GM03348 (cell line): ENCODE measurements at places on chromosomes 1 and 21.

DNA sequence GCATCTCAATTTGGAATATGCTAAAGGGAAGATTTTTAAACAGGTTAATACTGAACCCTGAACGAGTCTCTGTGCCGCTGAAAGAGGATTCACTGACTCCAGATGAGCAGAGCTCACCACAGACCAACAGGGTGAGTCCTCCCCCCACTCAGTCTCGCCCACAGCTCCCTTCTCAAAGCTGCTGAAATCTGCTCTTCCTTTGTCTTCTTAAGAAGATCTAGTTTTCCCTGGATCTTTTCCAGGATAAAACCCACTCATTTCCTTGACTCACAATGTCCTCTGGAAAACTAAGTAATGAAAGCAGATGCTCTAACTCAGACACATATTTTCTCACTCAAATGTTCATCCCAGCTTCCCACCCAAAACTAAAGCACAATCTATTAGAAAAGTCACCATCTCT, 447.0 kb upstream of the PKN2 start:
- DNase-seq: peak; percentile 63

DNA sequence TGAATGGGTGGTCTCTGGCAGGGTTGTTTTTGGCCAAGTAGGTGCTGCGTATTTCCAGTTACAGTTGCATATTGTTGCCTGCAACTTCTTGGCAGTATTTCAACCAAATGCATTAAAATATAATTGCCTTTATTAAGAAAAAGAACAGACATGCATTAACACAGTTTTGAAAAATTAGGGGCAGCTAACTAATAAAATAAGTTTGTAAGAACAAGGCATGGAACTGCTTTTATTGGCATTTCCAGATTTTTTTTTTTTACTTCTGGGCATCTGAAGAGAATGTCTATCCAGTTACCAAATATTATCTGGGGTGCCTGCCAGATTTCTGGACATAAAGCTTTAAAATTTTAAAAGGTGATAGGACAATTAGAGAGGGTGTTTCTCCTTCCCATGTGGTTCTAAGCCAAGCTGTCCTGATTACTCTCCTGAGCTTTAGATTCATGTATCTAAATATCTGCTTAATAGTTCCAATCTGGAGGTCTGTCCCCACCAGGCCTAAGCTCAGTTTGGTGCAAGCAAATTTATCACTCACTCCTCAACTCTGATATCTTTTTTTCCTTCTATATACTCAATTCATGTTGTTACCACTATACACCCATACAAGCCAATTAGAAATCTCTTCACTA, 553.3 kb upstream of the USP24 start:
- DNase-seq: no peak

DNA sequence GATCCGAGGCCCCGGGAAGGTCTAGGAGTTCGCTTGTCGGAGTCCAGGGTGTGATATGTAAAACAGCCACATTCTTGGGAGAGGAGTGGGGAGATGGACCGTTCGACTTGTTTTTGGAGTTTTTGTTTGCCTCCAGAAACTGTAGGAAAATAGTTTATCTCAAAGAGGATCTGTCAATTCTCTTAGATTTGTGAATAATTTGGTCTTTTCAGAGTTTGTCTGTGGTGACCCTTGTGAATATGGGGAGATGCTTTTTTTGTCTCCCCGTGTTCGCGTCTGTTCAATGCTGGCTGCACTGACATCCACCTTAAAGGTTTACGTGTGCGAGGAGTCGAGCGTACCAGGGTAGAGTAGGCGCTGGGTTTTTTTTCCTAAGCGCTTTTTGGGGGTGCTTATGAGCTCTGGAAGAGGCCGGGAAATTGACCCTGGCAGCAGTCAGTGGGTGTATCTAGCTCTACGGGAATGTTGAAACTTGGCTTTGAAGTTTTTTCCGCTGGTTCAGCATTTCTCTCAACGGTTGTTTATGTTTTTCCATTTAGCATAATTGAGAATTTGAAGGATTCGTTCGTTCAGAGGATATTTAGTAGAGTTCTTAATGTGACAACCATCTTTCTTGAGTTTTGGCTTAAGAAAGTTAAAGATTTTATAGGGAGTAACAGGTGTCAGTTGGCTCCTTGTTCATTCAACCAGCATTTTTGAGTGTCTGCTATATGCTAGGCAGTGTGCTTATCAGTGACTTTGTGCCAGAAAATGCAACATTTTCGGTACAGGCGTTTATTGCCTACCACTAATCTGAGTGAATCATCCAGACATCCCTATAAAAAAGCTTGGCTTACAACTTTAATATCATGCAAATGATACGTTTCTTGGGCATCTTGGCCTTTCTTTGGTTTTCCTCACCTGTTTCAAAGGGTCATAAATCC, 1.2 kb downstream of the SZRD1 start:
- no peak for DNase-seq

DNA sequence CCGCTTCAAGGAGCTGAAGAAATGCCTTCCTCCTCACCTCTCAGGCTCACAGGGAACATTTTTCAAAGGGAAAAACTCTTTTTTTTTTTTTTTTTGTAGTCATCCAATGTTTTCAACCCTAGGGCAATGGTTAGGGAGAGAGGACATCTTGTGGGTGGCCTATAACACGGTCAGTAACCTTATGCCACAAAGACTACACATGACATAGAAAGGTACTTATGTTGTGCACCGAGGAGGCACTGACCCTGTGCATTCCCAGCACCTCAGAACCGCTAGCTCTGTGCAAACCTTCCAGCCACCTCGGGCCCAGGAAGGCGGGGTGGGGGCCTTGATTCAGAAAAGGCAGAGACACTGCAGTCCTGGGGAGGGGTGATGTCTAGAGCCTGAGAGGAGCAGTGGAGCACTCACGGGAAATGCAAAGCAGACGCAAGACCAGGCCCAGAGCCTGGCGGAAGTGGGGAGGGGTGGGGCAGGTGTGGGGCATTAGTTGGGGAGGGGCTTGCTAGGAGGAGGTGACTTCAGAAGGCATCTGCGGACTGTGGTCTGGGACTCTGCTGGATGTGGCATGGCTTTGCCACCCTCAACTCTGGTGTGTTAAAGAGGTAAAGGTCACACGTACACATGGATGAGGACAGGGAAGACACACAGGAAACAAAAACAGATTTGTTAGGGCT, 68.6 kb downstream of the MDM4 start:
- no peak for DNase-seq

GRCh38 chr1:172497230-172497629, 35.7 kb upstream of the SUCO start:
- peak; percentile 52 for DNase-seq

DNA sequence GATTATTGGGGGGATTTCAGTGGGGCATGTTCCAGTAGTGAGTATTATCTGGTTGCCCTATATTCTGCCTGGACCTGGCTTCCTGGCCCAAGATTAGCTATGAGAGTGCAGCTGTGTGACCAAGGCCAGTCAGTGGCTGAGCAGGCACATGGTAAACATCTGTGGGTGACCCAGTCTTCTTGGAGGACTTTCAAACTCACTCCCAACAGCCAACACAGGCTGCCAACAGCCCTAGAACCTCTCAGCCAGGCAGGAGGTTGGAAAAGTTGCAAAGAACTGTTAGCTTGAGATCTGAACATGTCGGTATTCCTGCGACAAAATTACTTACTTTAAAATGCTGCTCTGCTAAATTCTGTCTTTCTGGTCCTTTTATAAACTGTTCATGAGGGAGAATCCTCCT, 192.4 kb downstream of the TGFBR3 start:
- peak; percentile 79 for DNase-seq

DNA sequence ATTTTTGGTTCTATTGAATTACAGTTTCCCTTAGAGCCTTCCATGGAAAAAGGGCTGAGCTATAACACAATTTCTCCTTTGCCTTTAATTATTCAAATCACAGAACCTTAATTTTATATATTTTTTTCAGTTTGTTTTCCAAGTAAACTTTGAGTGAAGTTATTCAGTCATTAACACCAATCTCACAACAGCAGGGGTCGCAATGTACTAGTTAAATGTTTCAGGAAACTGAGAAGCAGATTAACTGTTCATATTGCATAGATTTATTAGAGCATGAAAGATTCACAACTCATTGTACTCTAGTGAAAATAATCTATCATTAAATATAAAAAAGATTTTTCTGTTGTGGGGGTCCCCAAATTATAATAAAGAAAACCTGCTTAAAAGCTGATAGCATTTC, 64.1 kb downstream of the KIFAP3 start:
- peak; percentile 38 for DNase-seq

DNA sequence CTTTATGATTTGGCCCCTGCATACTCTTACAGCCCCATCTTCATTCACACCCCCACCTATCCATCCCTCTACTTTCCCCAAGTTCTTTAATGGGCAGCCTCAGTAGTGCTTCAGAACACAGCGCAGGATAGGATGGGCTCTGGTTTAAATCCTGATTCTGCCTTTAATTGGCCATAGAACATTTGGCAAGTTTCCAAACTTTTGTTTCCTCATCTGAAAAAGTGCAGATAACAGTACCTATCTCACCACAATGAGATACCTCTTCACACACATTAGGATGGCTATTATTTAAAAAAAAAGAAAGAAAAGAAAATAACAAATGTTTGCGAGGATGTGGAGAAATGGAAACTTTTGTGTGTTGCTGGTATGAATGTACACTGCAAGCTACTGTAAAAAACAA, 142.5 kb upstream of the VANGL1 start:
- no peak for DNase-seq

DNA sequence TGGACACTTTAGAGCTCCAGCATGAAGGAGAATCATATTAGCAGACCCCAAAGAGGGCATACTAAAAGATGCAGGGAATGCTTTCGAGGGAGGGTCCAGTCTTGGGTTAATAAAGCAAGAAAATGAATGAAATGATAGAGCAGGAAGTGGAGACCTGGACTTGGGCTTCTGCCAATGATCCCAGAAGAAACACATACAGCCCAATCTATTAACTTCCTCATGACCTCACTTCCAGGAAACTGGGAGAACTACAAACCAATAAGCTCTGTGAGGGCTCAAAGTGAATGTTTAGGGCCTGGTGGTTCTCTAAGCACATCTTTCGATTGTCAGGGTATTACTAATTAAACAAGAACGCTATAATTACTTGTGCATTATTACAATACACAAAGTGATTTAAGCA, 53.6 kb upstream of the SSX2IP start:
- DNase-seq: no peak

- no peak for DNase-seq
Measured at GRCh38 chr1:167453123-167453522, 65.2 kb downstream of the CD247 start.

- DNase-seq: no peak
Measured at GRCh38 chr1:158115126-158115525, 65.6 kb upstream of the CD1D start.

GRCh38 chr1:29711582-29712283, 475.4 kb downstream of the PTPRU start:
- DNase-seq: peak; percentile 79

- DNase-seq: no peak
Measured at GRCh38 chr1:7852804-7853683, at the start of gene UTS2. UTS2 (minus strand) TSS chr1:7853065; CDS start chr1:7853003, 62 bp downstream.

GRCh38 chr1:152964536-152964935, 5.9 kb upstream of the SPRR4 start:
- no peak for DNase-seq

GRCh38 chr1:65703853-65704252, 88.8 kb upstream of the PDE4B start:
- no peak for DNase-seq

DNA sequence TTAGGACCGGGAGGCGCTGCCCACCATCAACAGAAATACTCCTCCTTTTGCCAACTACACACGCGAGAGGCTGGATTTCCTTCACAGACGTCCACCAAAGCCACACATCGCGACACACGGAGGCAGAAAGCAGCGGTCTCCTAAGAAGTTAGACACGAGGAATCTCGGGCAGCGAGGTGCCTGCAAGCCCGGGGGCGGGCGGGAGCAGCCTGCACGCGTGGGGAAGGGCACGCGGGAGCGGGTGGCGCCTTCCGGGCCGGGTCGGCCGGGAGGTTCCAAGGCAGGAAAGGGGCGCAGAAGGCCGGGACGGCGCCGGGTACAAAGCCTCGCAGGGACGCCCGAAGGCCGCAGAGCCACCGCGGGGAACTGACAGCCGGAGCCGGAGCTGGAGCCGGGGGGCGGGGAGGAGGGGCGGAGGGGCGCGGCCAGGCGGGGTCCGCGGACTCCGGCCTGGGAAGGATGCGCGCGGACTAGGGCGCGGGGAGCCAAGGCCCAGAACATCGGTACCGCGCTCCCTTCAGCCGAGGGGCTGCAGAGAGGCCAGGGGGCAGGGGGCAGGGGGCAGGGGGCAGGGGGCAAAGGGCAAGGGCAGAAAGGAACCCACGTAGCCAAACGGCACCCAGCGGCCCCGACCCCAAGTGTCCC, 722 bp downstream of the NPHP4 start:
- DNase-seq: peak; percentile 85

DNA sequence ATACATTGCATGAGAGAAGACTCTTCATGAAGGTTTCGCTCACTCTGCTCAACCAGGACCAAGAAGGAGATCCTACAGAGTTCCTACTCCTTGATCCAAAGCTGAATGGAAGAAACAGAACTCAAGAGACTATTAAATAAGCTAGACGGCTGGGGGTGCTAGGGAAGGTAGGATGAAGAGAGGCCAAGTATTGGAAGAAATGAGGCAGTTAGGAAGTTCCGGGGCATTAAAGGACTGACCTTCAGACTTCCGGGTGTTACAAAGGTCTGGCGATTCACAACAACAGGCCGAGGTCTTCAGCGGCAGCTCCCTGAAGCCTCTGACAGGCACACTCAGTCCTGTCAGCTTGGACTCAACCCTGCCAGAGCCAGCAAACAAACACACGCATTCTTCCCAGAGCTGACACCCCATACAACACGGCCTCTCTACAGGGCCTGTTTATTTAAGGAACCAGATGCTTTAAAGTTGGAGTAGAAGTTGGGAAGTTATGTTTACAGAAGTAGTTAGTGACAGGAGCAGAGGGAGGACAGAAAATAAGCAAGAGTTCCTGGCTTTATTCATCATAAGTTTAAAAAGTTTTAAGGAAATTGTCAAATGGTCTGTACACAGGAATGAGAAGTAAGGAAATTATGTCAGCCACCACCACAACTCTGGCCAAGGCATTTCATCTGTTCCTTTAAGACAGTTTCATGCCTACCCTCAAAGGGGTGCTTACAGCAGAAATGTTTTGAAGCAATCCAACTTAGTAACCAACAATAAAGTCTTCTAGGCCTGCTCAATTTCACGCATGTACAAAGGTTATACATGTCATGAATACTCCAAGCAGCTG, 4.7 kb downstream of the SORT1 start:
- peak; percentile 15 for DNase-seq

- no peak for DNase-seq
Measured at GRCh38 chr1:245209658-245210435, 55.1 kb downstream of the KIF26B start.

- no peak for DNase-seq
Measured at GRCh38 chr1:12287869-12288268, 58.0 kb downstream of the VPS13D start.

DNA sequence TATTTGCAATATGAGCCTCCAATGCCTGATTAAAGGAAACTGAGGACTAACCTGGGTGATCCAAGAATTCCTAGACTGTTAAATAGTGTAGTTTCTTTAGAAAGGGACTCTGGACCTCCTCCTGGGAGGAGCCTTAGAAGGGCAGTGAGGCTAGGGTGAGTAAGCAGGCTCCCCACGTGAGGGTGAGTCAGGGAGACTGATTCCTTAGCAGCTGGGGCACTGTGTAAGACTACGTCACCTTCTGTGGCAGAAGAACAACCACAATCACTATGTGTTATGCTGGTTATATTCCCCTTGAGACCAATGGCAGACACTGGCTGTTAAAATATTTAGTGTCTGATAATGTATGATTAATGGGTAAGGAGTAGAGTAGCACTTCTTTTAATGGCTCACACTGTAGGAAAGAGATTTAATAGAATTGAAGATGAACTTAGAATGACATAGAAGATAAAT, 53.3 kb upstream of the SYT14 start:
- peak; percentile 94 for DNase-seq
